ENCODE measurements at places on chromosomes 3 and 15.

DNA sequence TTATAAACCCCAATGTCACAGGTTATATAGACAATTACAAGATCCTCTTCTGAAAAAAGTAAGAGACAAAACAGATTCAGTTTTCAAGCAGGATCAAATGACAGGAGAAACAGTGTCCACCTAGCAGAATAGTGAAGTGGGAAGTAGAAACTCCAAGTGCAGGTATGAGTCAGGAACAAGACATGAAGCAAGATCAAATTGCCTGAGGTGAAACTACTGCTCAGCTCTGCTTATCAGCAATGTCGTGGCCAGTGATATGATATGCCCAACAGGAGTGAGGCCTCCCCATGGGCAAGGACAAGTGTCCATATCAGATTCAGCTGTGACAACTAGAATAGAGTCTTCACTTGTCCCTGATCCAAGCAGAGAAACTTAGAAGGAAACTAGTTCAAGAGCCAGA, 100.0 kb downstream of the ZMAT3 start:
- no peak for DNase-seq

DNA sequence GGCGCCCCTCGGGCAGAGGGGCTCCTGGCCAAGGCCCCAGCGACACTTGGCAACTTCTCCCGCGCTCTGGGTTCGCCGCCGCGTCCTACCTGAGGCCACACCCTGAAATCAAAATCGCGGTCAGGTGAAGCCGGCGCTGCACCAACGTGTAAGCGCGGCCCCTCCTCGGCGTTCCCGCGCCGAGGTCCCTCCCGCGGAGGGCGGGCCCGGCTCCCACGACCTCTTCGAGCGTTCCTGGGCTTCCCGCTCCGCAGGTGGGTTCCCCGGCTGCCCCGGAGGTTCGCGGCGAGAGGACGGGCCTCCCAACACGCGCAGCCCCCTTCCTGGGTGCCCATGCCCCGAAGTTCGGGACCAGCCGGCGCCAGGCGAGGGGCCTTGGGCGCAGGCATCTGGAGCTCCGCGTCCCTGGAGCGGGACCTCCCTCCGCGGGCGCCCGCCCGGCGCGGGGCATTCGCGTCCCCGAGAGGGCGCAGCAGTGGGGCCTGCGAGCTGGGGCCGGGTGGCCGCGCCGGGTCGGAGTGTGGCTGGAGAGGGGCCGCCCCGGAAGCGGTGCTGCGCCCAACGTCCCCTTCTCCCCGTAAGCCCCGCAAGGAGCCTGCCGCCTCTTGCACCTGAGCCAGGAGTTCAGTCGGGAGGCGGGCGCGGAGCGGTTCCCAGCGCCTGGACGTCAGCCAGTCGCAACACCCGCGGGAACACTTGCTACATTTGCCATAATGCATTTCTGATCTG, 13.7 kb downstream of the PAK6 start:
- peak; percentile 64 for DNase-seq

GRCh38 chr3:151425627-151426340, 35.1 kb downstream of the IGSF10 start:
- DNase-seq: no peak

DNA sequence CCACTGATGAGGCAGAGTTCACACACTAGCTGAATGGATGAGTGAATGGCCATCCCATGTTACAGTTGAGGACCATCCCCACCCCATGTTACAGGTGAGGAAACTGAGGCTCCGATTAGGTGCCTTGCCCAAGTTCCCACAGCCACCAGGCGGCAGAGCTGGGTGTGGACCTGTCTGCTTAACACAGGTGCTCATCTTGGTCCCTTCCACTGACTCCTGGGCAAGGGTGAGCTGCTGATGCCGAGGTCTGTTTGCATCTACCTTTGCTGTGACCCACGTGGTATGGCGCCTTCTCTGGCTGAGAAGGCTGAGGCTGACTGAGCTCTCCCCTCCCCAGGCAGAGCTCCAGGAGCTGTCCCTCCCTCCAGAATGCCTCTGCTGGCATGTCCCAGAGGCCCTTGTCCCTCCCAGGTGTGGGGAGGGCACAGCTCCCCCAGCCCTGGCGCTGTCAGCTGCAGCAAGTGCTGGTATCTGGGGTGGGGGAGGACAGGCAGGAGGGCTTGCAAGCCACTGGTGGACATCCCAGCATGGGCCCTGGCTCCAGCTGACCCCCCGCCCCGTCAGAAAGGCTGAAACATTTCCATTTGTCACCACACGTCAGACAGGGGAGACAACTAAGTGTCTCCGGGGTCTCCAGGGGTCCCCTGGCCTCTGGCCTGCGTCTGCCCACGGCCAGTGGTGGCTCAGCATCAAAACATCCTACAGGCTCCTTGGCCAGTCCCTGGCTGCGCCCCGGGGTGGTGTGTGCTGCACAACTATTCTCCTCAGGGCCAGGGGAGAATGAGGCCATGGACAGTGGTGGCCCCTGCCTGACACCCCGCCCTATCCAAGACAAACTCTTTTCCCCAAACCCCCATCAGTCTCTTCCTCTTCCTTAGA, 105.4 kb downstream of the ADCY5 start:
- no peak for DNase-seq

GRCh38 chr3:107825556-107825955, 265.3 kb downstream of the CD47 start:
- DNase-seq: no peak

DNA sequence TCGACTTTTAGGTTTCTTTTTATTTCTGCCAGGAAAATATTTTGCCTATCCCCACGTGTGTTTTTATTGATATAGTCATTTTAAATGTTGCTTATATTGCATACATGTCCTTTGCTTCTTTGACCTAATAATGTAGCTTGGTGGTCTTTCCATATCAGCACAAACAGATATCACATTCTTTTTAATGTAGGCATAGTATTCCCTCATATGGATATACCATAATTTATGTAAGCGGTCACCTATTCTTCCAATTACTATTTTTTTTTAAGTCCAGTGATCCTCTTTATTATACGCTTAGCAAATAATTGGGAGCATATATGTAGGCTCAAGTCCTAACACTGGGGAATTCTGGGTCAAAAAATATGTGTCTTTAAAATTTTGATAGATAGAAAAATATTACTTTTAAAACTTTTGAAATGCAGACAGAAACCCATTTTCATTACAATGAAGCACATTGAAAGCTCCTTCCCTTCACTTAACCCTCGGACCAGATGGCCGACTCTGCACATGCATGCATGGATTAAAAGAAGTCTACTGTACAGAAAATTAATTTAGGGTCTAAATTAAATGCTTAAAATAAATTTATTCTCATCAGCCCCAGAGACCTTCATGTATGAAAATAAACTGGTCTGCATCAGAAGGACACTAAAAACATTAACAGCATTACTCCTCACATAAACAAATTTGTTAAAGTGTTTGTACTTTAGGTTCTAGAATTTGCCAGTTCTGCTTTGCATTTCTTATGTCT, 90.5 kb upstream of the LIMD1 start:
- DNase-seq: no peak

DNA sequence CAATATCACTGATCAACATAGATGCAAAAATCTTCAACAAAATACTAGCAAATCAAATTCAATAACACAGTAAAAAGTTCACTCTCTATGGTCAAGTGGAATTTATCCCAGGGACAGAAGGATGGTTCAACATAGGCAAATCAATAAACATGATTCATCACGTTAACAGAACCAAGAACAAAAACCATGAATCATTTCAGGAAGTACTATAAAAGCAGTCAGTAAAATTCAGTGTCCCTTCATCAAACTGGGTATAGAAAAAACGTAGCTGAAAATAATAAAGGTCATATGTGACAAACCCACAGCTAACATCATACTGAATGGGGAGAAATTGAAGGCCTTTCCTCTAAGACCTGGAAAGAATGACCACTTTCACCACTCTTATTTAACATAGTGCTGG, 172.1 kb downstream of the POLR2M start:
- no peak for DNase-seq

DNA sequence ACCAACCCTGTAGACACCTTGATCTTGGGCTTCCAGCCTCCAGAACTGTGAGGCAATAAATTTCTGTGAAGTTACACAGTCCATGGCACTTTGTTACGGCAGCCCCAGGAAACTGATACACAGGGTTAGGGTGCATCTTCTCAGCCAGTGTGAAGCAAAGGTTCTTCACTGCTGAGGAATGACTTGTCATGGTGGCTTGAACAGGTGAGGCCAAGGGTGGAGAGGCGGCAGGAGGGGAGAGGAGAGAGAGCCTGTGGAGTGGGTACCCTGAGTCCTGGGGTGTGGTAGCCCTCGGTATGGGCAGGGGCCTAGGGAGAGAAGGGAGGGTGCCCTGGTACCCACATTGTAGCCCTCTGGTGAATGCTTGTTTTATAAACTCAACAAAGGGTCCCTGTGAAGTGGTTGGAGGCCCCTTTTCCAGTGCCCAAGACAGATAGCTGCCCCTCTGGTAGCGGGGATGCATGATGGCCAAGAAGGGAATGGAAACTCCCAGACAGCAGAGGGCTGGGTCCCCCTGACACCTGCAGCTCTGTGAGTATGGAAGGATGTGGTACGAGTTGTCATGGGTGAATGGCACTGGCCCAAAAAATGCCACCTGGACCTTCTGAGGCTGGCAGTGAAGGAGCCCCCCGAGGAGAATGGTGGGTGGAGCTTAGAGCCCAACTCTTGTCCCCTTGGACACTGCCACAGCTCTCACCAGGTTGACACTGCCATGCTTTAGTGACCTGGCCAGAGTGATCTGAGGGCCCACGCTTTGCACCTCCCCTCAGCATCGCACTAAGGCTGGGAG, 49.6 kb downstream of the SPSB4 start:
- no peak for DNase-seq

DNA sequence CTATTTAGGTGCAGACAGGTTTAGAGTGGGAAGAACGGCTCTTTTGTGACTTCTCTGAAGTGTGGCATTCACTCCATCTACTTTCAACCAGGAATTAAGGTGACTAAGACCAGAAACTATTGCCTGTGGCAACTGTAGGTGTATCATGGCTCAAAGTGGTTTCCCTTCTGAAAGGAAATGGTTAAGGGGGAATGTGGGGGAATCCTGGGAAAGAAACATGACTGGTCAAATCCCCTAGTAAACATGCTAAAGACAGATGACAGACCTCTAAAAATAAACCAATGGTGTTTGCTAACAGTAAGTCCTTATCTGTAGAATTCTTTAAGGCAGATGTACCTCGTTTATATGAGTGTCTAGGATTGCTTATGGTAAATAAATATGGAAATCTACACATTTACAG, 56.9 kb downstream of the MEGF11 start:
- DNase-seq: no peak

GRCh38 chr15:64478863-64479262, 18.5 kb downstream of the ZNF609 start:
- no peak for DNase-seq

GRCh38 chr15:82922737-82923136, 29.8 kb downstream of the HOMER2 start:
- DNase-seq: no peak

DNA sequence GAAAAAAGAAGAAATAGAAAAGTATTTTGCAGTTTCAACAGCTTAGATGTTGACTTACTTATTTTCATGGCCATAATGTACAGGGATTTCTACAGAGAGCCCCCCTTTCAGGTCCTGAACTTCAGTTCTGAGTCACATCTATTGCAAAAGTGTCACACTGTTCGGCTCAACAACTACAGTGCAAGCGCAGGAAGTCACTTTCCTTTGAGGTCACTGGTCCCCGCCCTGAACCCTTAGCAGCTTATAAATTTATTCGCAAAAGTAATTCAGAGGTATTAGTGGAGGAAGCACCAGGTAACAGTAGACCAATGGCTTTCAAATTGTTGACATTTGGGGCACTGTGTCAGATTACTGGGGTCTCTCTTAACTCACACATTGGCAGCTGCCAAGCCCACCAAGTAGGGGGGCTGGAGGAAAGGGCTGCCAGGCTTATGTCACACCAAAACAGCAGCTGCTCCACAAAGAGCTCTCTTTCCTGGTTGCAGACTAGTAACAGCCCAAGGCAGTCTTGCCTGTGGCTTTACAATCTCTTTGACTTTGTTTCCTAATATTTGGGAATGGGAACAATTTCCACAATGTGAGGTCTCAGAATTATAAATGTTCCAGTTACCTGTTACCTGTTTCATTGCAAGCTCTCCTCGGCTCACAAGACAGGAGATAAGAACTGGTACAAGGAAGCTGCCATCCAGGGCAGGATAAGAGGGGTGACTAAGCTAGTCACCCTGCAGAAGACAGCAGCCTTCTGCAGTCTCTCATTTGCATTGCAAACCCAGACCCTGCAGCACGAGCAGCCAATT, 130.2 kb upstream of the STRIT1 start:
- DNase-seq: no peak

DNA sequence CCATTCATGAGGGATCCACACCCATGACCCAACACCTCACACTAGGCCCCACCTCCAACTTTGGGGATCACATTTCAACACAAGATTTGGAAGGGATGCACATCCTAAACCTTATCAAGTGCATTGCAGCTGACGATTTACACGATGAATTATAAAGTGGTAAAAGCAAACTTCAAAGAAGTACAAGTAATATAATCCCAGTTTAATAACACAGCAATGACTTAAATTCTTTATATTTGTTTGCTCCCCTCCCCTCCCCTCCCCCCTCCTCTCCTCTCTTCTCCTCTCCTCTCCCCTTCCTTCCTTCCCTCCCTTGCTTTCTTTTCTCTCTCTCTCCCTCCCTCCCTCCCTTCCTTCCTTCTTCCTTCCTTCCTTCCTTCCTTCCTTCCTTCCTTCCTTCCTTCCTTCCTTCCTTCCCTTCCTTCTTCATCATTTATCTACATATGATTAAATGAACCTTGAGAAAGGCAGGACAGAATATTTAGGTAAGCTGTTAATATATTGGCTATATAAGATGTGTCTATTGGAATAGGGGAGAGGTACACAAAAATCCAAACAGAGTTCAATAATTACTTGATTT, 46.3 kb upstream of the CLSTN2 start:
- DNase-seq: no peak

- DNase-seq: no peak
Measured at GRCh38 chr3:43959498-43960447, 269.0 kb downstream of the ABHD5 start.

DNA sequence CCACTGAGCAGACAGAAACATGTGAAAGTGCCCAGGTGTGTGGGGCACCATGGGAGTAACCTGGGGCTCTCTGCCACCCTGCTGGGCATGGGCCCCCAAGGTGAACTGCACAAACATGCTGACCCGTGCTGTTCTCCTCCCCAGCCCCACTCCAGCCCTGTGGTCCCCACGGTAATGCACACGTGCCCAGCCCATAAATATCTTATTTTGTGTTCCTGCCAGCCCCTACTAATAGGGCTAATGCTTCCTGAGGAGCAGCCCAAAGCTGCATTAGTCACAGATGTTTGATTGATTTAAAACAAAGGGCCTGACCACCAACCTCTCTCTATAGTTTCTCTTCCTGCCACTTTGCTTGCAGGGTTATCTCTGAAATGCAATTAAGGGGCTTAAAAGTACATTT, 95.4 kb downstream of the ABHD5 start:
- DNase-seq: no peak

DNA sequence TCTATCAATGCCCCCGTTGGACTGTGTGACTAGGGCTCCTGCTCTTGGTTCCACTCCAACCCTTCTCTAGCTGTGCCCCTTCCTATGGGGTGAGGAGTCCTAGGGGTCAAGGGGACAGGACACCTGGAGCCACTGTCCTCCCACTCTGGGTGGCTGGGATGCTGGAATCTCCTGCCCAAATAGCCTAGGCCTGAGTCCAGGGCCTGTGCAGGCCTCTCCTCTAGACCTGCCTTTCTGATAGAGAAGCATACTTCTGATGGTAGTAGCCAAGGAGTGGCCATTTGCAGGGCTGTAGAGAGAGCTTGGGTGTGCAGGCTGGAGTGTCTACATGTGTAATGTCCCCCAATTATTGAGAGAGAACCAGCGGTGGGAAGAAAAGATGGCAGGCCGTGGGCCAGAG, 54.2 kb downstream of the ITGA11 start:
- no peak for DNase-seq

Data from NCI-H1105 (cell line).